NCI-H345 (cell line): ENCODE measurements at places on chromosomes 11 and 22.

DNA sequence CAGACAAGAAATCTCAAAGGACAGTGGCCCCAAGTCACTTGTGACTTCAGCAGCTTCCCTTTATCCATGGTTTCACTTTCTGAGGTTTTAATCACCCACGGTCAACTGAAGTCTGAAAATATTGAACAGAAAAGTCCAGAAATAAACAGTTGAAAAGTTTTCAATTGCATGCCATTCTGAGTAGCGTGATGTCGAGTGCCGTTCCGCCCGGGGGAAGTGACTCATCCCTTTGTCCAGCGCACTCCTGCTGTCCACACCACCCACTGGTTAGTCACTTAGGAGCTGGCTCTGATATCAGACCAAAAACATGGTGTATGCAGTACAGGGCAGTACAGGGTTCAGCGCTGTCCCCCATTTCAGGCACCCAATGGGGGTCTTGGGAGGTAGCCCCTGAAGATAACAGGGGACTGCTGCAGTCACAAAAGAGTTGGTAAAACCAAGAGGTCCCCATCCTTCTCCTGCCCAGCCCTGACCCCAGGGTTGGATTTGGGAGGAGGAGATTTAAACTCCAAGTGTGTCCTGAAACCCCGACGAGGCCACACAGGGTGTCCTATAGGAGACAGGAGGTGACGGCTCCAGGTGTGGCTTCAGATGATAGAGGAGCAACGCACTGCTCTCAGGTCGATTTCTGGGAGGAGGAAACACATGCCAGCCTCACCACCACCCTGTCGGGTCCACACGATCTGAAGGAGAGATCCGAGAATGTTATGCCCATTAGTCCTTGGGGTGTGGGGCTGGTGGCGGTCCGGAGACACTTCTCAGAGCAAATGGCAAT lies 390.1 kb downstream of the CTTN start:
- peak; percentile 58 for DNase-seq

DNA sequence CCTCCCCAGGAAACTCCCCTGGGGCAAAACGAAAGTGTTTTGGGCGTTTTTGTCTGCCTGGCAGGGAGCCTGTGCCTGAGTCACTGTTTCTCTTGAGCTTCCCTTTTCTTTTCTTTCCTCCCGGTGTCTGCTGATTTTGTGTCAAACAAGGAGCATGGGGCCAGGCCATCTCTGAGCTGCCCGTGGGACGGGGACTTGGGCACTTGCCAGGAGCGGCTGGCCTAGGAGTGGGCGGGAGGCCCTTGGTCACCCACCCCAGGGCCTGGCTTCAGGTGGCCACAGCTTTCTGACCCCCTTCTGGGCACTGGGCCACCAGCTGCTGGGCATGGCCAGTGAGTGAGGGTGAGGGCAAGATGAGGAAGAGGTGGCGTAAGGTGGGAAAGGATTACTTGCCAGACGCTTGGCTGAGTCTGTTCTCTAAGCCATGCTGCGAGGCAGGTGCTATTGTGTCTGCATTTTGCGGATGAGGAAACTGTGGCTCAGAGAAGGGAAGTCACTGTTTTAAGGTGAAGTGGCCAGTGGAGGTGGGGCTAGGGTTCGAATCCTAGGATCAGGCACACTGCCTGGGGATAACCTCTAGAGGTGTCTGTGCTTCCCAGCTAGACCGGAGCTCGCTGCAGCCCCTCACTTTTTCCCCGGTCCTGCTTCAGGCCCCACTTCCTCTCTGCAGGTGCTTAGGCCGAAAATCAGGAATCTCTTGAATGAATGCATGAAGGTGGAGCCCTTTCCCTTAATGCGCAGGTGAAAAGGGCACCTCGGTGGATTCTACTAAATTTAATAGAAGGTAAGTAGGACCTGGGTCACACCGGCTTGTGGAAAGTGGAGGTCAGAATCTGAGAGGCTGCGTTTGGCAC lies 7.8 kb upstream of the NFAM1 start:
- DNase-seq: no peak

DNA sequence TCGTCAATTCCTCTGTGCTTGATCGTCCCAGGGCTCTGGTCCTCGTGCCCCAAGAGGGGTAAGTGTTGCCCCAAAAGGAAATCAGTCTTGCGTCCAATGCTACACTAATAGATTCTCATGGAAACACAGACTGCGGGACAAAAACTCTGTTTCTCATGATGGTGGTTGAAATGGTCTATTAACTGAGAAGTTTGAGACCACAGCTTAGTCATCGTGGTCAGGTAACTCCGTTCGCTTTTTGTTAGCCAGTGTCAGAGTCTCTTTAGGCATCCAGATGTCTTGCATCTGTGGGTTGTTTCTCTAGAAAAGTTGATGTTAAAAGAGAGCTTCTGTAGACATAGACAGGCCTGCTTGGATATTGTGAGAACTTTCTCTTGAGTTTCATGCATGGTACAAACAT lies 104.6 kb upstream of the SORL1-AS1 start:
- no peak for DNase-seq

- DNase-seq: no peak
Observed at GRCh38 chr11:123454060-123454651, 24.1 kb downstream of the GRAMD1B start.

- DNase-seq: peak; percentile 77
Observed at GRCh38 chr11:9613830-9614762, 40.6 kb downstream of the WEE1 start.

GRCh38 chr11:64715110-64715509 lies 7.9 kb downstream of the NRXN2 start:
- DNase-seq: no peak

GRCh38 chr22:30705710-30706651 lies 11.3 kb downstream of the OSBP2 start:
- peak; percentile 15 for DNase-seq

DNA sequence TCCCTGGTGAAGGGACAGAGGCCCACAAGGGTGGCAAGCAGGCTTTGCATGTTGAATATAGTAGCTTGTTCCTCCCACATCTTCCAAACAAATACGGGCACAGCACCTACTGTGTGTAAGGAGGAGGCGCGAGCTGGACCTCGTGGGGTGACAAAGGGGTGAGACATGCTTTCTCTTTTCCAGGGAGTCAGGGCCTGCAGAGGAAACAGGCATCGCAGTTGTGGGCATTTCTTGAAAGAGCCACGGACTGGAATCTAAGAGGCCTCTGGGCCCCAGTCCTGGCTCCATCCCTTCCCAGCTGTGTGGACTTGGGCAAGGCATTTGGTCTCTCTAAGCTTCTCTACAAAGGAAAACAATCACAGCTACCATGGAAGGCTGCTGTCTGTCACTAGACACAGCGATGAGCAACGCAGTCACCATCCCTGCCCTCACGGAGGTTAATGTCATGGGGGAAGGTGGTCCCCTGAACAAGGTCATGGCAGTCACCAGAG lies 13.0 kb upstream of the CDC42EP1 start:
- no peak for DNase-seq

DNA sequence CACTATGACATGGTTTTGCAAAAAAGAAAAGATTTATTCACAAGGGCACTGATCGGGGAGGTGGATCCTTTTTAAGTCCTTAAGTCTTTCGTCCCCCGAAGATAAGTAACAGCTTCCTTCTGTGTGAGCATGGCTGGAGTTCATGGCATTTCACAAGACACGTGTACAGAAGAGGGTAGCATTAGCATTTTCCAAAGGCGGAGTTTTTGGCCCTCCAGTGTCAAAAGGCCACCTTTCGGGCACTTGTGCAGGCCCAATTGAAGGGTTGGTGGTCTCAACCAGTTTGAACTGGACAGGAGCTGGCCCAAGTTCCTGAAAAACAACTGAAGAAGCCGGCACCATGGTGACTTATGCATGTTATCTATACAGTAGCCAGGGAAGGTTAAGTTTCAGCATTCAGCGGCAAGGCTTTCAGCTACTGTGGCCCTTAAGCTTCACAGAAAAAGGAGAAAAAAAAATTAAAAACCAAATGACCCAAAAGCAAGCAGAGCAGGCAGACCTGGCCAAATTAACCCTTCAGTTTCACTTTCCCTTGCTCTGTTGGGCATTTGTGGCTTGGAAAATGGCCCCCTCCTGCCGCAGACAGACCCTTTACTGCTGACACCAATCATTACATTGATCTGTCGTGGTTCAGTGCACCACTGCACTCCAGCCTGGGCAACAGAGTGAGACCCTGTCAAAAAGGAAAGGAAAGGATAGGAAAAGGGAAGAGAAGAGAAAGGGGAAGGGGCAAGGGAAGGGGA lies 18.7 kb downstream of the ZNF74 start:
- DNase-seq: no peak

DNA sequence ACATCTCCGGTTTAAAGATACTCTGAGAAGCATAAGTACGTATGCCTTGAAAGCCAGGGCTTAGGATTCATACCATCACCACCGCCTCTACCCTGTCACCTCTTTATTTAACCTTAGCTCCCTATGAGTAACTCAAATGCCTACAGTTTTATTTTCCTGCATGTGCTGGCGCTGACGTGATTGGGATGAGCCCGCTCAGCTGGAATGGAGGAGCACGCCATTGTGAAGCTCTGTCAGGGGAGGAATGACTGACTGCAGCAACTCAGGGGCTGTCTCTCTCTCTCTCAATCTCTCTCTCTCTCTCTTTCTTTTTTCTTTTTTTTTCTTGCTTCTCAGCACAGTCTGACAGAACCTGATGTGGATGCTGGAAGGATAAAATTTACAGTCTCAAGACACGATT lies 12.4 kb downstream of the CAVIN3 start:
- DNase-seq: no peak

- DNase-seq: no peak
Observed at GRCh38 chr11:5307256-5308019, 5.7 kb upstream of the OR51B4 start.

DNA sequence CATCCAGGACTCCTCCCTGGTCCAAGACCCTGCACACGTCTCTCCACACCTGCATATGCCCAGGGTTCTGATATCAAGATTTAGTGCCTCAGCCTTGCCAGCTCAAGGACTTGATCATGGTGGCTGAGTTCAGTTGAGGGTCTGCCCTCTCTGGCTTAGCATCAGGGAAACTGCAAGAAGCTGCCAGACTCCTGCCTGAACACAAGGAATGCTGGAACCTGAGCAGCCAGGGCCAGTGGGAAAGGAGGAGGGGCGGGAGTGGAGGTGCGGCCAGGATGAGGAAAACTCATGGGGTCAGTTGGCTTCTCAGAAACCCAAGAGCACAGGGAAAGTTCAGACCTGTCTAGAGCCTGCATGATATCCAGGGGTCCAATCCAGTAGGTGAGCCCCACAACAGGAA lies 546.1 kb downstream of the BUD13 start:
- DNase-seq: no peak

DNA sequence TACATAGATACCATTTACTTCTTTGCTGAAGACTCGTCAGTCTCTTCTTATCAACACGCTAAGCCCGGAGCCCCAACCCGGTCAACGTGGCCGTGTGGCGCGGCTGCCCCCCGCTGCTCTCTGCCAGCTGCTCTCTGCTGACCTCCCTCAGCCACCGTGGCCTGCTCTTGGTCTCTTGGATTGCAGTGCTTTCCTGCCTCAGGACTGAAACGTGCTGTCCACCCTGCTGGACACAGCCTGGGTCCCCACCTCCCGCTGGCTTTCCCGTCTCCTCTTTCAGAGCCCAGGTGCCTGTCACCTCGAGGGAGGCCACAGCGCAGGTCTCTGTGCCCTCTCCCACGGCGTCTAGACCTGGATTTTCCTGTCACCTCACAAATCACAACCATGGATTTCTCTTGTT lies 388.1 kb upstream of the B3GAT1 start:
- DNase-seq: no peak

DNA sequence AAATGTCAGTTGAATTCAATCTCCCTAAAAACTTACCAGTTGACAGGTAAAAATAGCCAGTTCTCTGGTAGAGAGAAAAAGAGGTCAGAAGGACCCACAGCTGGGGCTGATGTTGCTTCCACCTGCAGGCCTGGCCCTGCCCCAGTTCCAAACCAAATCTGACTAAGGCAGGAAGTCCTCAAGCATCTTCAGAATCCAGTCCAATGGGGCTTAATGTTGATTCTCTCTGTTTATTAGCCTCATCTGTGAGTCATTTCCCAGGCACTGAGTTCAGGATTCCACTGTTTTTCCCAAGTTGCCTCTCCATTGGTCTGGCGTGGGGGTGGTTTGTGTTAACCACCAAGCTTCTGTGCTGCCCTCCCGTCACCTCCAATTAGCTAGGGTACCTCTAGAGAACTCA lies 601.8 kb downstream of the INSC start:
- no peak for DNase-seq

GRCh38 chr11:46380340-46381047 lies 975 bp upstream of the MDK start:
- DNase-seq: peak; percentile 65

DNA sequence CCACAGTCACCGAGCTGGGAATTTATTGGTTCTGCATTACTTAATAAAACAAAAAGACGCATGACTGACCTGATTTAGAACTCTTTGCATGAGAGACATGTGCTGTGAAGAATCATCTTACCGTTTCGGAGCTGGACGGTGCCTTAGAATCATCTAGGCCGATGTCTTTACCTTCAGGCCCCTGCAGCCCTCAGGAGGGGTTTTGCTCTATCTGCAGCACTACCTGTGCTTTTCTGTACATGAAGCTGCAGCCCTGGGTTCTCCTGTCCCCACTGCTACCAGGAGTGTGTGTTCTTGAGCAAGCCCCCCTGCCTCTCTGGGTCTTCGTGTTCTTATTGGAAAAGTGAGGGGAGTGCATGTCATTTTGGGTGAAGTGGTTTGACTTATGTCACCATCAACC lies 94.0 kb upstream of the OR4B1 start:
- DNase-seq: no peak

DNA sequence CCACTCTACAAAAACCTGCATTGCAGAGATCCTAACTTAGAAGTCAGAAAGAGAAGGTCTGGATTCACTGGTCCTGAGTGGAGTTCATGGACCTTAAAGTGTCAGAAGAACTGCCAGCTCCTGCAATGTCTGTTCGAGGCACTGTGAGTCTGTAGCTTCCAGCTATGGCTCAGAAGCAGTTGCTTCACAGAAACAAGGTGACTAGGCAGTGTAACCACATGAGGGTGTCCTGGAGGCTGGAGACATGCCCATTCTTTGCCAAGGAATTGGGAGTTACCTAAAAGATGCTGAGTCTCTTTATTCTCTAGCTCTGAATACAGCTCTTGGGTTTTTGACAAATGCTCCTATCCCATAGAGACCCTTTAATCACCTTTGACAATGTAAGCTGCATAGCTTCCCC lies 130.5 kb downstream of the SPON1 start:
- no peak for DNase-seq

- DNase-seq: no peak
Observed at GRCh38 chr22:43417555-43417954, 5.7 kb downstream of the MPPED1 start.

DNA sequence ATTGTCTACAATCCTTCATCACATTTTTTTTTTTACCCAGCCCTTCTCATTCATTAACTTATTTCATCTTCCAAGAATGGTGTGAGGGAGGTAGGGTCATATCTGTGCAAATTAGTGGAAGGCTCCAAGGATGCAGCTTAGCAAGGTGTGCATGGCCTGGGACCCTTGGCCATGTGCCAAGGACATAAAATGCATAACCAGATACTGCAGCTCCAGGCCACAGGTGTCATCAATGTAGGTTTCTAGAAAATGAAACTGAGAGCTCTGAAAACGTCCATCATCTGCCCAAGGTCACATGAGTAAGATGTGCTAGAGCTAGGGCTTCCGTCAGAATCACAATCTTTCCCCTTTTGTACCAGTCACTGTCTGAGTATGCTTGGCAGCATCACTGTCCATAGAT lies 29.8 kb downstream of the ANKK1 start:
- DNase-seq: no peak
